ENCODE measurements at places on chromosomes 7 and 10. TPM values are rescaled to one million over a fixed set of nuclear protein-coding genes. Genes with fewer than 3 reads are reported as not detected.

DNA sequence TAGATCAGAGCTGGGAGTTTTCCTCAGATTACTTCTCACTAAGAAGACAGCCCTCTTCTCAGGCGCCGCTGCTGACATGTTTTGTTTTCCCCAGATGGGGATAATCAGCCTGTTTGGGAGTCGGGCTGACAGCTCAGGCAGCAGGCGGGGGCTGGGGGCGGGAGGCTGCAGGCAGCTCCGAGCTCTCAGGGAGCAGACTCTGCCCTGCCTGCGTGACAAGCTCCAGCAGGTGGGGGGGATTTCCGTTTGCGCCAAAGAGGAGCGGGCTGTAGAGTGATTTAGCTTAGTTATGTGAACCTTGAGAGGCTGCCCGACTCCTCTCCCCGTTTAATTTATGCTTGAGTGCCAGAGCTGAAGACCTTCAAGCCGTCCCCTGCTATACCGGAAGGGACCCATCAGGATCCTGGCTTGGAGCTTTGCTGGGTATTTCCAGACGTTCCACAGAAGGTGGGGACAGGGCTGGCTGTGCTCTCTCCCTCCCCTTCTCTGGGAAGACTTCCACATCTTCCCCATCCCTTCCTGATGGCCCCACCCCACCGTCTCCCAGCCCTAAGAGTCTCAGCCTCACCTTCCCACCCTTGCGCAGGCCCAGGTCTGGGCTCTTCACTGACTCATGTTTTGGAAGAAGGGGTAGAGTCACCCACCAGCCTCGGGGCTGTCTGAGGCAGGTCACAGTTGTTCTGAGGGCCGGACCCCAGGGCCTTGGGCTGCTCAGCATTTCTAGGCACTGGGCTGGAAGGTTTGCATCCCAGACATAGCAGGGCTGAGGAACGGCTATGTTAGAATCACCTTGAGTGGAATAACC is 24.7 kb upstream of the ADCYAP1R1 start:
- ATAC-seq: peak; percentile 57

Gene WDFY4
- total RNA-seq: 1.6 TPM

GRCh38 chr7:11430841-11431240 is 401.2 kb downstream of the THSD7A start:
- no peak for ATAC-seq

DNA sequence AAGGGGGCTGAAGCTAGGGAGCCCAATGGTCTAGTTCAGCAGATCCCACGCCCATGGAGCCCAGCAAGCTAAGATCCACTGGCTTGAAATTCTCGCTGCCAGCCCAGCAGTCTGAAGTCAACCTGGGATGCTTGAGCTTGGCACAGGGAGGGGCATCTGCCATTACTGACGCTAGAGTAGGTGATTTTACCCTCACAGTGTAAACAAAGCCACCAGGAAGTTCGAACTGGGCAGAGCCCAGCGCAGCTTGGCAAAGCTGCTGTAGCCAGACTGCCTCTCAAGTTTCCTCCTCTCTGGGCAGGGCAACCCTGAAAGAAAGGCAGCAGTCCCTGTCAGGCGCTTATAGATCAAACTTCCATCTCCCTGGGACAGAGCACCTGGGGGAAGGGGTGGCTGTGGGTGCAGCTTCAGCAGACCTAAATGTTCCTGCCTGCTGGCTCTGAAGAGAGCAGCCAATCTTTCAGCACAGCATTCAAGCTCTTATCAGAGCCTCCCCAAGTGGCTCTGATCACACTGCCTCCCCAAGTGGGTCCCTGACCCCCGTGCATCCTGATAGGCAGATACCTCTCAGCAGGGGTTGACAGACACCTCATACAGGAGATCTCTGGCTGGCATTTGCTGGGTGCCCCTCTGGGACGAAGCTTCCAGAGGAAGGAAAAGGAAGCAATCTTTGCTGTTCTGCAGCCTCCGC is 167.8 kb downstream of the CCDC71L start:
- no peak for ATAC-seq

Gene ABCB1
- total RNA-seq: 18.4 TPM

- ATAC-seq: no peak
These were observed 115.2 kb upstream of the CDCA7L start for GRCh38 chr7:22060863-22061262.

DNA sequence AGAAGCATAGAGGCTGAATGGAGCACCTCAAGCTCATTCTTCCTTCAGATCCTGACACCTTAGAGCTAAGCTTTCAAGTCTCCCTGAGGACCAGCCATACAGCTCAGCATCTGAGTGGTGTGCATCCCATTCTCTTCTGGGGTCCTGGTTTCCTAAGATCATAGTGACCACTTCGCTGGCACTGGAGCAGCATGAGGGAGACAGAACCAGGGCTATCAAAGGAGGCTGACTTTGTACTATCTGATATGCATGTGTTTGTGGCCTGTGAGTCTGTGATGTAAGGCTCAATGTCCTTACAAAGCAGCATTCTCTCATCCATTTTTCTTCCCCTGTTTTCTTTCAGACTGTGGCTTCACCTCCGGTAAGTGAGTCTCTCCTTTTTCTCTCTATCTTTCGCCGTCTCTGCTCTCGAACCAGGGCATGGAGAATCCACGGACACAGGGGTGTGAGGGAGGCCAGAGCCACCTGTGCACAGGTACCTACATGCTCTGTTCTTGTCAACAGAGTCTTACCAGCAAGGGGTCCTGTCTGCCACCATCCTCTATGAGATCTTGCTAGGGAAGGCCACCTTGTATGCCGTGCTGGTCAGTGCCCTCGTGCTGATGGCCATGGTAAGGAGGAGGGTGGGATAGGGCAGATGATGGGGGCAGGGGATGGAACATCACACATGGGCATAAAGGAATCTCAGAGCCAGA is 31.0 kb downstream of the PRSS2 start:
- no peak for ATAC-seq

DNA sequence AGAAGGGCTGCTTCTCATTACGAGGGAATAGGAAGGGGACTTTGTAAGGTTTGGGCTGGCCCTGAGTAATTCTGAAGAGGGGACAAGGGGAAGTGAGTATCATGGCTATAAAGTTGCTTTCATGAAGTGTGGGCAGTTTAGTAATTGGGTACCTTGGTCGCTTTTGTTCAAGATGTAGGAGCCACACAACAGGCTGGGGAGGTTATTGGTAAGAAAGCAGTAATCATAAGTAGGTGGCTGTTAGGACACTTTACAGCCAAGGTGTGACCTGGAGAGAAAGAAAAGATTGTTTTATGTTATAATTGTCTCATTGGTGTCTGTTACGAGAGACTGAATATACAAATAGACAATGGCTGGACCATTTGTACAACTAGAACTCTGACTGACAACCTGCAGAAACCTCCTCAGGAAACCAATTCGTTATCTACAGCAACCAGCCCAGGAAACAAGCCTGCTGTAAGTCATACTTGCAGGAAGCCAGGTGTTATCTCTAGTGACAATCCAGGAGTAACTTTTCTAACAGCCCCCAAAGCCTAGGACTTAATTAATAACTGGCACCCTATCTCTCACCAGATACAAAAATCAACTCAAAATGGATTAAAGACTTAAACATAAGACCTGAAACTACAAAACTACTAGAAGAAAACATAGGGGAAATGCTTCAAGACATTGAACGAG is 5.0 kb upstream of the CCM2 start:
- no peak for ATAC-seq

DNA sequence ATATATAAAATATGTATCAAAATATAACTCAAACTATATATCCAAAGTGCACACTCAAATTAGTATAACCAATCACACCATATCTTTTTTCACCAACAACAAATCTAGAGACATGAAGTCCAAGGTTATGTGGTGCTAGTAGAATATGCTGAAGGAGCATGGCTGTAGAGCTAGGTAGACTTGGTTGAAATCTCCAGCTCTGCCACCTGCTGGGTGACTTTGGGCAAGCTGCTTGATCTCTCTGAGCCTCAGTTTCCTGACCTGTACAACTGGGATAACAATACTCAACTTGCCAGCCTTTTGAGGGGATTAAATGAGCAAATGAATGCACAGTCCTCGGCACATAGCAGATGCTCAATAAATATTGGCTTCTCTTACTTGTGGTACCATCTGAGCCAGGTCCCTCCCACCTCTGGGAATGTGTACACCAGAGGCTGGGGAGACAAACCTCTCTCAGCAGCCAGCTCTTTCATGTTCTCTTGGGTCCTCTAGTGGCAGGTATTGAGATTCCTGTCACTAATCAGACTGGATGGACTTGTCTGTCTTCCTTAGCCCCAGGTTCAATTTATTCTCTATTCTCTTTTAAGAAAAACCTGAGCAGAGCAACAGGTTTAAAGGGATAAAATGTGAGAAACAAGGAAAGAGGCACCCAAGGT is 94.3 kb upstream of the PDE1C start:
- no peak for ATAC-seq

DNA sequence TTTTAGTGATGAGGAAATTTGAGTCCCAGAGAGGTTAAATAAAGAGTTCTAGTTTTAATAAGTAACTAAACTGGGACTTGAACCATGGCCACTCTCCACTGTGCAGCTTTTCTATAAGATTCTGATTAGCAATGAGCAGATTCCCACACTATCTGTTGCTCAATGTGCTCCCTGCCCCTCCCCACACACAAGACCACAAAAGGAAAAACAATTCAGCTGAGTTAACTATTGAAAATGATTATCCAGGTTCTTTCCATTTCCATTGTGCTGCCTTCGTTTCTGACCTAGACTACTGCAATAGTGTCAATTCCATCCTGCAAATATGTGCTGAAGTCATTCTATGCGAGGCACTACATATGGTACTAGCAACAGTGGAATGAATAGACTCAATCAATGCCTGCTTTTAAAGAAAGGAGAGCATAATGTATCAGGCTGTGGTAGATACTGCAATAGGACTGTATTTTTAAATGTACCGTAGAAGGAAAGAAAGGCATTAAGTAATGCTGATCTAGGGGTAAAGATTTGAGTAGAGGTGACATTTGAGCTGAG is 97.0 kb downstream of the SEMA3C start:
- ATAC-seq: no peak

DNA sequence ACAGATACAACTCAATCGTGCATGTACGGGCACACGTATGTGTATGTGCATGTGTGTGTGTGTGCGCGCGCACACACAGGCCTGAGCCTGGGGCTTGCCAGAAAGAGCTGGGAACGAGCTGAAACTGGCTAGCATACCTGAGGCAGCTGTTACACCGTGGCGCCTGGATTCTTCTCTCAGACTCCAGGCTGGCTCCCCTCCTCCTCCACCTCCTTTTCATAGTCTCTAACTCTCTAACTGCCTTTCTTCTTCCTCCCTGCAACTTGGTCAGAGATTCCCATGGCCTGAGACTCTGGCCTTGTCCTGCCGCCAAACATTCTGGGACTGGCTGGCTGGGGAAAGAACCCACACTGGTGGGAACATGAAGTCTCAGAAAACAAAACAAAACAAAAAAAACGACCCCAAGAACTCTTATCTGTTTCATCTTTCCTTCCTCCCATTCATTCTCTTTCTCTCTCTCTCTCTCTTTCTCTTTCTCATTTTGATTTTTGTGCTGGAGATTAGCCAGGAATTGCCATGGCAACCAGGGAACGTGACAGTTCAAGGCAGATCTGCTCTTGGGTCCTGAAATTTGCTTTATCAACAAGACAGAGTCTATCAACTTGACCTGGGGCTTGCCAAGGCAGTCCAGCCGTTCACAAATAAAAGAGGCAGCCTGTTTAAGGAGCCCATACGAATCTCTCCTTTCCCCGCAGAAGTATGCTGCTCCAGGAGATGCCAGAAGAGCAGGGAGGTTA is 76.8 kb upstream of the SEM1 start:
- ATAC-seq: no peak

Gene RNF32
- not detected for total RNA-seq
